ENCODE measurements at places on chromosomes 4 and X.

GRCh38 chr4:182918044-182918607, 940 bp upstream of the DCTD start:
- DNase-seq, result no peak

DNA sequence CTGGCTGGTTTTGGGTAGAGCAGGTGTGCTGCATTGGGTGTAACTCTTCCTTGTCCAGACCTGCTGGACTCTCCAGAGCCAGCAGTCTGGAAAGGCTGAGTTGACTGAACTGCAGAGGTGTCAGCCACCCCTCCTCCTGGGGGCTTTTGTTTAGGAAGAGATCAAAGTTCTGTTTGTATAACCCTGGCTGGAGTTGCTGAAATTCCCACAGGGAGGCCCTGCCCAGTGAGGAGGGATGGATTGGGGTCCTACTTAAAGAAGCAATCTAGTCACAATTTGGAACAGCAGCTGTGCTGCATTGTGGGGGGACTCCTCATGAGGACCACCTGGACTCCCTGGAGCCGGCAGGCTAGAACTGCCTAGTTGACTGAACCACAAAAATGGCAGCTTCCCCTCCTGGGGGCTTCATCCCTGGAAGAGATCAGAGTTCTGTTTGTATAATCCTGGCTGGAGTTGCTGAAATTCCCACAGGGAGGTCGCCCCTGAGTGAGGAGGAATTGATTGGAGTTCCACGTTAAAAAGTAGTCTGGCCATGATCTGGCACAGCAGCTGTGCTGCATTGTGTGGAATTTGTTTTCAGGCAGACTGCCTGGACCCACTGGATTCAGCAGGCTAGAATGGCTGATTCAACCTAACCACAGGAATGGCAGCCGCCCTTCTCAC, 264.9 kb upstream of the ZC4H2 start:
- no peak for DNase-seq

GRCh38 chrX:72115380-72115779, 16.3 kb downstream of the RTL5 start:
- DNase-seq, result no peak

DNA sequence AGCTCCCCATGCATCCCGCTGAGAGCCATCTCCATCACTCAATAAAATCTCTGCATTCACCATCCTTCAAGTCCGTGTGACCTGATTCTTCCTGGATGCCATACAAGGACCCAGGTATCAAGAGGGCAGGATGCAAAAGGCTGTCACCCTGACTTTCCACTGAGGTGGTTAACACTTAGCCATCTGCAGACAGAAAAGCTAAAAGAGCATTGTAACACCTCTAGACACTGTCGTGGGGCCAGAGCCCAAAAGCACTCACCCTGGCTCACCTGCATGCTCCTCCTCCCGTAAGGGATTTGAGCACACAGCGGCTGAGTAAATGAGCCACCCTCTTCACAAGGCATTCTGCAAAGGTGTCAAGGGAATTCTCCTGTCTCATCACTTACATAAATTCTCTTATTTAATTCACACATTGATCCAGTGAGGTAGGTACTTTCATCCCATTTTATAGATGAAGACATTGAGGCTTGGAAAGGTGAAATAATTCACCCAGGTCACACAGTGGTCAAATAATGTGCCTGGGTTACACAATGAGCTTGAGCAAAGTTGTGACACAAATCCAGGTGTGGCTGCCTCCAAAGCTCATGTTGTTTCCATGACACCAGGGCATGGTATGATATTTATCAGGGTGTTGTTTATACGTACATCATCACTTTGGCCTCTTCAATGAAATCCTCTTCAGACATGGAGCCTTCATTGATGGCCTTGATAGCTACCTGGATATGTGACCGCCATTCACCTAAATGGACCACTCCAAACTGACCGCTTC, 48.0 kb downstream of the TXK start:
- DNase-seq, result no peak

- no peak for DNase-seq
Measured at GRCh38 chr4:138235419-138235952, 6.7 kb downstream of the SLC7A11 start.

- DNase-seq, result no peak
Measured at GRCh38 chrX:46856483-46856882, 19.6 kb downstream of the RP2 start.

DNA sequence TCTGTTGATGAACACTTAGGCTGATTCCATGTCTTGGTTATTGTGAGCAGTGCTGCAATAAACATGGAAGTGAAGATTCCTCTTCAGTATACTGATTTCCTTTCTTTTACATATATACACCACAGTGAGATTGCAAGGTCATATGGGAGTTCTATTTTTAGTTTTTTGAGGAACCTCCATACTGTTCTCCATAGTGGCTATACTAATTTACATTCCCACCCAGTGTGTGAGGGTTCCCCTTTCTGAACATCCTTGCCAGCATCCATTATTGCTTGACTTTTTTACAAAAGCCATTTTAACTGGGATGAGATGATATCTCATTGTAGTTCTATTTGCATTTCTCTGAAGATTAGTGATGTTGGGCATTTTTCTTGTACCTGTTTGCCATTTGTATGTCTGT, 80.5 kb upstream of the GALNT7 start:
- DNase-seq, result no peak

DNA sequence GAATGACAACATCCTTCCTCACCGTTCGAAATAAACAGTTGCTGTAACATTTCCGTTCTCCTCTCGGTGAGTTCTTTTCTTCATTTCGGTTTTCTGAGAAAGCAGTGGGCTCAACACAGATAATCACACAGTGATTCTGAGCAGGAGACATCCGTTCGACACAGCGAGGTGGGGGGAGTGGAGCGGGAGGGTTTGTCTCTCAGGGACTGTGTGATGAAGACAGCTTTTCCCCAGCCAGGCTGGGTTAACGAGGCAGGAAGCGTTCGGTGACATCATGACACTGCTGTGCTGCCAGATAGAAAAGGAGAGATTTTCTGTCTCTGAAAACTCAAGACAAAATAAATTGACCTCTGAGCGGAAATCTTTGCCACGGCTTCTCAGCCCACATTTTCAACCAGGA, 119.3 kb downstream of the CRLF2 start:
- no peak for DNase-seq

- no peak for DNase-seq
Measured at GRCh38 chr4:154559494-154560418, 3.1 kb upstream of the FGB start.

- DNase-seq, result no peak
Measured at GRCh38 chr4:155658681-155659064, 8.0 kb upstream of the GUCY1A1 start.

DNA sequence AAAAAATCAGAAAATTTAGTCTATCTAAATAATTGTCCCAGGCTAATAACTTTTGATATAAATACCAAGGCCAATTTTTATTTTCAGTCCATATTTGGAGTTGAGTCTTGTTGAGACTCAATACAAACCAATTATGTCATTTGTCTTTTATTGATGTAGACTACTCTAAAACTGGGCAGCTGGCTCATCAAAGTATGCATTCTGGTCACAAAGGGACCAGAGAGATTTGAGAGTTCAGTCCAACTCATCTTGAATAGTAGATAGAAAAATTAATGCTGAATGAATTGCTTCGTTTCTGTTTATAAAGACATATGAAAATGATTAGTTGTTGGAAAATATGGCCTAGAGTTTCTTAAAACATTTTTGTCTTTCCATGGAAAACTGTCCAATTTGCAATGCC, 412.5 kb upstream of the KLHL4 start:
- DNase-seq, result no peak

GRCh38 chr4:15742083-15742582, 36.0 kb upstream of the CD38 start:
- DNase-seq, result no peak

DNA sequence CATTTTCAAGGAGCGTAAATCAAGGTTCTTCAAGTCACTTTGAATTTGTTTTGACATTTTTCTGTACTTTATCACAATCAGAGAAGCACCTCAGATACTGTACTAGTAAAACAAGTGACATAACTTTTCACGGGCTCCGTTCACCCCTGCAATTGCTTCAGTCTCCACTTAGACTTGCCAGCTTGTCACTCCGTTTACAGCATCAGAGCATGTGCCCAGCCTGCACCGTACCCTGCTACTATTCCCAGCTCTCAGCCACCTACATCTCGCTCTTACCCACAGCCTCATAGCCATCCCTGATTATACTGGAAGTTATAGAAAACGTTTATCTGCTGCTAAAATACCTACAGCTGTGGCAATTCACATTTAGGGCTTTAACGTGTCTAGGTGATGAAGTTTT, 135.3 kb upstream of the TENM3 start:
- DNase-seq, result no peak

GRCh38 chrX:71910986-71911730, 513 bp downstream of the NHSL2 start:
- DNase-seq, result no peak

GRCh38 chr4:15317246-15317645, 110.6 kb upstream of the C1QTNF7 start:
- DNase-seq, result no peak

DNA sequence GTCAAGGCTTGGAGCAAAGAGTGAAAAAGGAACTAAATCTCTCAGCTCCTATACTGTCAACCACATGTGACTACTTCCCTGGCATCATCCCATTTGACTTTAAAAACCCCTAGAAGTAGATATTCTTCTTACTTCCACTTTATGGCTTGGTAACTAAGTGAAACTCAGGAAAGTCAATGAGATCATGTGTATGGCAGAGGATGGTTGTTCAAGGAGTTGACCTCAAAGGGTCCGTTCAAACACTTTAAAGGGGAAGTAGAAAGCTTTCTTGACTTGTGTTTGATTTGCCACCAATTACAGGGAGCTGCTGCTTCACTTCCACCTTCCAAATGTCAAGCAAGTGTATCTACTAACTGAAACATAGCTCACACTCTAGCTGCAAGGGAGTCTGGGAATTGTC, 187.2 kb downstream of the RAB28 start:
- DNase-seq, result no peak

GRCh38 chr4:139763205-139763604, 97.6 kb downstream of the MGST2 start:
- DNase-seq, result no peak

- DNase-seq, result no peak
Measured at GRCh38 chrX:2284601-2285000, 216.2 kb downstream of the DHRSX start.

DNA sequence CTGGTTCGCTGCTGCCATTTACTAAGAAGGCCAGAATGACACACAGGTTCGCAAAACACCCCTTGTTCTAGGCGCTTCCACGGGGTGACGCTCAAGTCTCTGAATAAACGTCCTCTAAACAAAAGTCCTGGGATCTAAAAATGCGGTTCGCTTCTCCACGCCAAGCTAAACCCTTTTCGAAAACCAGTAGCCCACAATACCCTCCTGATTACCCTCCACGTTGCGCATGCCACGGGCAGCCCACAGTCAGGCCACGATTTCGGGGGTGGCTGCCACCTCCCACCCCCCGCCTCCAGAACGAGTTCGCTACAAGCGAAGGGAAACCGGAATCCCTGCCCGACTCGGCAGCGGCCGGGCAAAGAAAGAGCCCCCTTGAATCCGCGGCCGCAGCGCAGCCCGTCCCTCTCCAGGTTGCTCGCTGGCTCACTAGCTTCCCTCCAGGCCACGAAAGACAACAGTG, 423 bp downstream of the RPL39 start:
- peak; percentile 10 for DNase-seq

- no peak for DNase-seq
Measured at GRCh38 chr4:88623097-88623496, 30.8 kb downstream of the HERC3 start.

DNA sequence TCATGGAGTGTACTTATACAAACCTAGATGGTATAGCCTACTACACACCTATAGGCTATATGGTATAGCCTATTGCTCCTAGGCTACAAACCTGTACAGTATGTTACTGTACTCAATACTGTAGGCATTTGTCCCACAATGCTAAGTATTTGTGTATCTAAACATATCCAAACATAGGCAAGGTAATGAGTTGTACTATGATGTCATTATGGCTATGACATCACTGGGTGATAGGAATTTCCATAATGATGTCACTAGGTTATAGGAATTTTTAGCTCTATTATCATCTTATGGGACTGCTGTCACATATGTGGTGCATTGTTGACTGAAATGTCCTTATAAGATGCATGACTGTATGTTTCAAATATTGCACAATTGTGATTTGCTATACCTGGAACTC, 5.5 kb upstream of the PAGE1 start:
- DNase-seq, result no peak

DNA sequence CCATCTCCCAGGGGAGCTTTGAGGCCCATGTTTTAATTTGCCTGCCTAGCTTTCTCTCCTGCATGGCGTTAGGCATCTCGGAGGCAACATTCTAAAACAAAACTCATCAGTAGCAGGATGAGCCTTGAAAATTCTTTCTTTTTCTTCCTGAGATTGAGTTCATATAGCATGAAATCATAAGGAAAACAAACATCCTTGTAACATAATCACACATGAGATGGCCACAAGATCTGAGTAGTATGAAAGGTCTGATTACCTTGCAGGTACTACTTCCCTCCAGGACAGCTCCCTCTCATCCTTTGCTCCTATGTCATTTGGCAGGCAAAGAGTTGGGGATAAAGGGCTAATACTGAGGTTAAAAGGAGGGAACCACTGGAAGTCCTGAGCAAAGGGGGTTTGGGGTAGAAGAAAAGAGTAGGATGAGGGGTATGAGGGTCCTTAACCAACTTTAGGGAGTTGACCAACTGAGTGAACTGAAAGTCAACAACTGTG, 37.5 kb upstream of the CXCL8 start:
- DNase-seq, result no peak

- DNase-seq, result no peak
Measured at GRCh38 chrX:148628621-148629020, 128.2 kb downstream of the AFF2 start.

DNA sequence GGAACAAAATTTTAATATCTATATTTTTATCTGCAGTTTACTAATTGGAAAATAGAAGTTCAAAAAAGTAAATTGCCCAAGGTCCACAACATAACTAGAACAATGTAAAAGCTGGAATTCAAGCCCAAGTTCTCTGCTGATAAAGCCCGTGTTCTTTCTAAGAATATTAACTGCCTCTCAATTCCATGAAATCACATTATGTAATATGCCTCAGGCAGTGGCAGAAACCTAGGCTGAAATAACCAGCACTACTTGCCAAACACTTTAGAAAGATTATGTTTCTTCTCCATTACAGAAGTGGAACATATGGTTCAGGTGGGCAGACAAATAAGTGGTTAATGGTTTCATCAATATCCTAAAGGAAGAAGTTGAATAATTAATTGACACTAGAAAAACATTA, 56.7 kb upstream of the ADGRL3 start:
- DNase-seq, result no peak

GRCh38 chr4:95124906-95125504, 367.2 kb downstream of the BMPR1B start:
- DNase-seq, result no peak

DNA sequence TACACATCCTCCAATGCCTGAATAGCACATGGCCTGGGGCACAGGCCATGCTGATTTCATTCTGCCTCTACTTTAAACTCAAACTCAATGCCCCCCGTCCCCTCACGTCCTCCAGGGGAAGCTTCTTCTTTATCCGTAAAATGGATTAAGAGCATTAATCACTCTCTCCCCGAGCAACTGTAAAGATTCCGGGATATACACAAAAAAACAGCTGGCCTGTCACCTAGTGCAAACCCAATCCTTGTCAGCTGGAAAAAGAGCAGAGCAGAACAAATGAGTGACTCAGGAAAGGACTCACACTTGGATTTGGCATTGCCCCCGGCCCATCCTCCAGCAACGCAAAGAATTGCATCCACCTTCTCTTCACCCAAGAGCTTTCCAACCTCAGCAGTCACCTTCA, 7.8 kb downstream of the QDPR start:
- DNase-seq, result no peak

GRCh38 chr4:83830138-83830888, 294.4 kb downstream of the GPAT3 start:
- no peak for DNase-seq

- DNase-seq, result no peak
Measured at GRCh38 chr4:137819964-137820383, 287.7 kb upstream of the PCDH18 start.
